CD4-positive, alpha-beta T cell treated with Interferon alpha-2 for 1 hour (primary cell): ENCODE measurements at places on chromosomes 12 and 14.

DNA sequence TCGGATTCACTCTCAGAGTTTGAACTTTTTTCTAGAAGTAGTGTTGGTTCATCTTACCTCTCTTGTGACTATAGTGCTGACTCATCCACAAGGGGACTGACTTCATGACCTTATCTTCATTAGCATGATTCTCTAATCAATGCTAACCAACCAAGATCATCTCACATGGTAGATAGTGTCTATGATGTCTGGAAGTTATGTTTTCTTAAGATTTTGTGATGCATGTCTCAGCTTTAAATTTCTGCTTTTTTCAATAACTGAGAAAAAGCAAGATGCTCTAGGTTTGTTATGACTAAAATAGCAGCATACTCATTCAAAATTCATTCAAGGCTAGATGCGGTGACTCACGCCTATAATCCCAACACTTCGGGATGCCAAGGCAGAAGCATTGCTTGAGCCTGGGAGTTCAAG lies 12.3 kb upstream of the SLC35E3 start:
- DNase-seq: no peak

DNA sequence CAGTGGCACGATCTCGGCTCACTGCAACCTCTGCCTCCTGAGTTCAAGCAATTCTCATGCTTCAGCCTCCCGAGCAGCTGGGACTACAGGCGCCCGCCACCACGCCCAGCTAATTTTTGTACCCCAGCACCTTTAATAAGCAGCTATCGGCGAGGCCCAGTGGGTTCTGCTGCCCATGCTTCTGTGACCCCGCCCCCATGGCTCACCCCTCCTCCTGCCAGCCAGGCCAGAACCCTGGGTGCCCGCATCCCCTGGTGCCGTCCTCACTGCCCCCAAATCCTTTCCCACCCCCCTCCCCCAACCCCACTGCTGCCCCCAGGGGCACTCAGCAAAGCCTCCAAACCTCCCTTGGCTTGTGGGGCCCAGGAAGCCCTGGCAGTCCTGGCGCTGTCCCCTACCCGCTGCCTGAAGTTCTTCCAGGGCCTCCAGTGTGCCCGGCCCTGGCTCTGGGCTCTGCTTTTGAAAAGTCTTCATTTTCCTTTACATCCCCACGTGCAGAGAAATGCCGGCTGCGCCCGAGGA lies 14.5 kb downstream of the BAG5 start:
- DNase-seq: no peak

- no peak for DNase-seq
Measured at GRCh38 chr12:46677749-46678148, 148.0 kb downstream of the SLC38A4 start.

GRCh38 chr14:29749327-29749726 lies 178.3 kb downstream of the PRKD1 start:
- DNase-seq: no peak

GRCh38 chr12:102232446-102232845 lies 34.8 kb upstream of the PMCH start:
- no peak for DNase-seq

DNA sequence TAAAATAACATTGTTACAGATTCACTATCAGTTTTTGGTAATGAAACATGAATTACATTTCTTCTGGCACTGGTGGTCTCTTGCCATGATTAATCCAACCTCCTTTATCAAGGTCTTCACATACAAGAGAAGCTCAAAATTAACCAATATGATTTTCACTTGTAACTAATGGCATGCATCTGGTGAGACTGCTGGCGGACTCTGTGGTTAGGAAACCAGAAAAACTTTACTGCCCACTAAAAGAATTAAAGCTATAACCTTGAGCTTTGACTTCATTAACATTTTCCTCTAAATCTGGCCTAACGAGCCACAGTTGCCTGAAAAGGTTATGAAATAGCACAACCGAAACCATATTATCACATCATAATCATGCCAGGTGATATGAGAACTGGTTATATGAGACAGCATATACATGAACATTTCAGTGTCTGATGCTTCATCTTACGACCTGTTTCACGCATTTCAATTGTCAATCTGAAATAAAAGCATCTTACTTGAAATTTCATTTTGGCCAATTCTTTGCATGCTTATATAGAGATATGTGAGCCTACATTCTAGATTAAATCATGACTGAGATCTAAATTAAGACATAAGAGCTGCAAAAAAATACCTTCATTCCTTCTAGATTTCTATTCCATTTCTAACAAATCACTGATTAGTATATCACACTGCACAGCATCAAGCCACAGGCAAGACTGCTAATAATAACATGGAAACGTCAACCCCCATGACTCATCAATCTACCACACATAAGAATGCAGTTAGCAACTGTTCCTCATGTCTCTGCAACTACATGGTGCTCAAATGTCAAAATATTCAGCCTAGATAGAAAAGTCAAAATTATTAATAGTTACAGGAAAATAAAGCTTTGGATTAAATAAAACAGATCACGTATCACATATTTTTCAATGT lies 89.3 kb downstream of the OSBPL8 start:
- DNase-seq: no peak

DNA sequence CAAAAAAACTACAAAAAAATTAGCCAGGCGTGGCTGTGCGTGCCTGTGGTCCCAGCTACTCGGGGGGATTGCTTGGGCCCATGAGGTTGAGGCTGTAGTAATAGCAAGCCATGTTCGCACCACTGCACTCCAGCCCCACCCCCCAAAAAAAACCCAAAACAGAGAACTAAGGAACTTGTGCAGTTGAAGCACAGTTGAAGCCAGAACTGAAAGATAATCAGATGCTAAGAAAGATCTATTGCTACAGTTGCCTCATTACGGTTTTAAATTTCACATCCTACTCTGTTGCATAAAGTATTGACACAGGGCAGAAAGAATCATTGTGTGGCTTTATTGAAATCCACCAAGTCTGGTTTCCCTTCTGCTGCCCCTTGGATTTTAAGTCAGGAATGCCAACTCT lies 3.8 kb downstream of the CS start:
- DNase-seq: no peak

DNA sequence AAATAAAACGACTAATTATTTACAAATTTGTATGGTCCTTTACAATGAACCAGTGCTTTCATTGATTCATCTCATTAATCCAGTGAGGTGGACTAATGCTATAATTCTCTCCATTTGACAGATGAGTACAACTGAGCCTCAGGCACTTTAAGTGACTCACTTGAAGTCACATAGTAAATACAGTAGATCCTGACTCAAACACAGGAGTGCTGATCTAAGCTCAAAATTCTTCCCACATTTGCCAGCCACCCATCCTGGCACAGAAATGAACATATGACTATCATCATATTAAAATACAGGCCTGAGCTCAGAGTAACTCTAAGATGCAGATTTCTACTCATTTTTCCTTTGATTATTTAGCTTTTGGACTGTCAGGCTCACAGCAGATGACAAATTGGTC lies 30.6 kb downstream of the SLC16A7 start:
- DNase-seq: no peak

DNA sequence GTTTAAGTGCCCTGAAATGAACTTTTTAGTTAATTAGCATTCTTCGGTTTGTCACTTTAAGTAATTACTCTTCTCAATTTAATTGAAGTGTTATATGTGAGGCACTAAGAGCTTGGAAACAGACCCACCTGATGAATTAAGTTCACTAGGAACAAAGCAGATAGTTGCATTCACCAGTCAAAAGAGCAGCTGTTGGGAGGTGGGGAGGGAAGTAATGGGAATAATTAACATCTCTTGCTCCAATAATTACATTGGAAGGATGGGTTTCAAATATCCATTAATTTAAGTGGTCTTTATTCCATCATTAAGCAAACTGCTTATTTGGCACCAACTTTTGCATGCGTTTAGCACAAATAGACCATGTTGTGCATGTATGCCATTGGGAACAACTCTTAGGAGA lies 667.2 kb downstream of the GALC start:
- no peak for DNase-seq

DNA sequence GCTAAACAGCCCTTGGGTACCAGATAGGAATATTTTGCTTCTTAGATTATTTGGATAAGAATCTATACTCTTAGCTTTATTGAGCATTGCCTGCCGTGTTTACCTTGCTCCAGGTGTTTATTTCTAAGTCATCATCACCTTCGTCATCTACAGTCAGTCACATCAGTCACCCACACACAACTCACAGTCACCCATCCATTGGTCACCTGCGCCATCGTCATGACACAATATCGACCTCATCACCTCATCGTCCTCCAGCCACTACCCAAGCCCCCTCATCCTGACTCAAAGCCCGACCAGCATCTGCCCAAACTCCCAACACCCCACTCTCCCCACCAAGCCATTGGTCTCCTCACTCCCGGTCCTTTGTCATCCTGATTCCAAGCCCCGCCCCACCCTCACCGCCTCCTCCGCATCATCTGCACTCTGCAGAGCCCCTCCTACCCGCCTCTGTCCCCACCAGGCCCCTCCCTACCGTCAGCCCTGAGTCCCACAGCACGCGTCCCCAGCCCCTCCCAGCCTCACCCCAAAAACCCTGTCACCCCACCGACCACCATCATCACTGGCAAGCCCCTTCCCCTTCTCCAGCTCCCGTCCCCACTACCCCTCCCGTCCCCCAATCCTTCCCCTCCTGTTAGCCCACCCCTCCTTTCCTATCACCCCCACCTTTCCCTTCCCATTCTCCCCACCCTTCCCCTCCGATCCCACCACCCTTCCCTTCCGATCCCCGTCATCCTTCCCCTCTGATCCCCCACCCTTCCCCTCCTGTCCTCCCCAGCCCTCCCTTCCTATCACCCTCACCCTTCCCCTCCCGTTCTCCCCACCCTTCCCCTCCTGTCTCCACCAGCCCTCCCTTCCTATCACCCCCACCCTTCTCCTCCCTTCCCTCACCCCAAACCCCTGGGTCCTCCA lies 9.8 kb downstream of the DLK1 start:
- no peak for DNase-seq

DNA sequence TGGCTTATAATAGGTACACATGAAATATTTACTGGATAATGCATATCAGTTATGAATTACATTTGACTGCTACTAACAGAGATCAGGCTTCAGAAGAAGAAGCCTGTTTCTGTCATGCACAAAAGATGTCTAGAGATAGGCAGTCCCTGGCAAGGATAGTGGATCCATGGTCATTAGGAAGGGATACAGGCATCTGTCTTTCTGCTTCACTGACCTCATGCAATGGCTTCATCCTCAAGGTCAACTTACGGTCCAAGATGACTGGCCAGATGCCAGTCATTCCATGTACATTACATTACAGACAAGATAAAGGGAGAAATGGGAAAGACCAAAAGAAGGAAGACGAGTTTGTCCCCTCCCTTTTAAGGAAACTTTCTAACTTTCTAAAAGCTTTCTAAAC lies 94.0 kb downstream of the NUAK1 start:
- DNase-seq: no peak

GRCh38 chr12:26246483-26247164 lies 51.3 kb downstream of the SSPN start:
- DNase-seq: no peak

DNA sequence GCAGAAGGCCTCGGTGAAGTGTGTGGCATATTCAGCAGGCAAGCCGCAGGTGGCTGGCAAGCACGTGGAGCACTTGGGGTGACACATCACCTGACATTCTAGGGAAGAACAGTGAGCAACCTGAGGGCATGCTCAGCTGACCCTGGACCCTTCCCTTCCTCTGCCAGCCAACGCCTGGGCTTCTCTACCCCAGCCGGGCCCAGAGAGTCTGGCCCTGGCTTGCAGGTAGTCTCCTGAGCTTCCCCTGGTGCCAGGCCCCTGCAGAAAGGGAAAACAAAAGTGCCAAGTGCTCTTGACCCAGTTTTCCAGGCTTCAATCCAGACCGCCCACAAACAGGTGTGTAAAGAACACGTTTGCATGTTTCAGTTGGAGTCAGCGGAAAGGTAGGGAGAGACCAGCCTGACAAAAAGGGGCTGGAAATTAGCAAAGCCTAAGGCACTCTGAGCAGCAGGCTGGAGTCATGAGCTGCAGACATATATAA lies 45.7 kb downstream of the PRKAB1 start:
- DNase-seq: no peak

- DNase-seq: no peak
Measured at GRCh38 chr12:2250797-2251196, 198.0 kb downstream of the CACNA1C start.

- DNase-seq: no peak
Measured at GRCh38 chr14:77250927-77251326, 20.1 kb downstream of the NGB start.

DNA sequence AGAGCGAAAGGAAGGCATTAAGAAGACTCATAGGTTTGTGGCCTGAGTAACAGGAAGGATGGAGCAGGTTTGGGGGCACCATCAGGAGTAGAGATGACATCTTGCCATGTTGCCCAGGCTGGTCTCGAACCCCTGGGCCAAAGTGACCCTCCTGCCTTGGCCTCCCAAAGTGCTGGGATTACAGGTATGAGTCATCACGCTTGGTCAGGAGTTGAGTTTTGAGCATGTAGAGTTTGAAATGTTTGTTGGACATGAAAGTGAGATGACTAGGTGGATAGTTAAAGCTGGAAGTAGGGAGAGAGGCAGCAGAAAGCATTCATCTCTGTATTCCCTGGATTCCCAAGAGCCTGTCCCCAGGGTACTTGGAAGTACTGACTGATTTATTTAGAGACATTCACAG lies 112.6 kb downstream of the ERC1 start:
- DNase-seq: no peak

- no peak for DNase-seq
Measured at GRCh38 chr14:78737116-78737515, 566.9 kb downstream of the NRXN3 start.

DNA sequence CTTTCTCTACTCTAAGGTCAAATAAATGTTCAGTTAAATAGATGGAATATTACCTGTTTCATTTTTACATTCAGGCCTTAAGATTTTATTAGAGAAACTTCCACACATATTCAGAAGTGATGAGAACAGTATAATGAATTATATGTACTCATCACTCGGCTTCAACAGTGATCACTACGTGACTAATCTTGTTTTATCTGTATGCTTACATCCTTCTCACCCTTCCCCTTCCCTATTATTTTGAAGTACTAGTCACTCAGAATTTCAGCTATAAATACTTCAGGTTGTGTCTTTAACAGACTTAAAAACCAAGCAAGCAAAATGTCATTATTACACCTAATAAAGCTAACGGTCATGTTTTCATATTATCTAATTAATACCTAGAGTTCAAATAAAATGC lies 34.9 kb downstream of the ETV6 start:
- DNase-seq: no peak

DNA sequence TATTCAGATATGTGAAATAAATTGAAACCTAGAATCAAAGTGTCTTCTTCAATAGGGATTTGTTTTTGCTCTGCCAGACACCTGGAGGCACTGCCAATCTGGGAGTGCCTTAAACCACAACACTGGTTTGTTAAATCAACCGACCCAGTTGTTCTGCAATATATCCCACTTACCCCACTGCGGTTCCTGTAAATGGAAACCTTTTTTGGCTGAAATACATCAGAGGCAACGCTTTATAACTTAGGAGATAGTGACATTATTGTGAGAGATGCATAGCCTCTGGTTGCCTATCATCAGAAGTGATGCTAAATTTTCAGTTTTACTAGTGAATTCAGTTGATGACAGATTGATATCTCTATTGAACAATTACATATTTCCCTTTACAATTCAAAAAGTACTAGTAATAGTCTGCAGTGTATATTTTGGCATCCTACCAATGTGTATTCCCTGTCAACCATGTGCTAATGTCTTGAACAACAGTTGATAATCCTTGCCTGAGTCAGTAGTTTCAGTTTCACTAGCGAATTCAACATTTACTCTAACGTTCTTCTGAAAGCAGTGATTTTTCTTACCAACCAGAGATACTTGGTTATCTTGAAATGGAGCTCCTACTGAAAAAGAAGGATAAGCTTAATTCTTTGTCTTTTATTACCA lies 30.5 kb downstream of the PPP2R5C start:
- no peak for DNase-seq
